ENCODE measurements at places on chromosomes 1 and 21.

DNA sequence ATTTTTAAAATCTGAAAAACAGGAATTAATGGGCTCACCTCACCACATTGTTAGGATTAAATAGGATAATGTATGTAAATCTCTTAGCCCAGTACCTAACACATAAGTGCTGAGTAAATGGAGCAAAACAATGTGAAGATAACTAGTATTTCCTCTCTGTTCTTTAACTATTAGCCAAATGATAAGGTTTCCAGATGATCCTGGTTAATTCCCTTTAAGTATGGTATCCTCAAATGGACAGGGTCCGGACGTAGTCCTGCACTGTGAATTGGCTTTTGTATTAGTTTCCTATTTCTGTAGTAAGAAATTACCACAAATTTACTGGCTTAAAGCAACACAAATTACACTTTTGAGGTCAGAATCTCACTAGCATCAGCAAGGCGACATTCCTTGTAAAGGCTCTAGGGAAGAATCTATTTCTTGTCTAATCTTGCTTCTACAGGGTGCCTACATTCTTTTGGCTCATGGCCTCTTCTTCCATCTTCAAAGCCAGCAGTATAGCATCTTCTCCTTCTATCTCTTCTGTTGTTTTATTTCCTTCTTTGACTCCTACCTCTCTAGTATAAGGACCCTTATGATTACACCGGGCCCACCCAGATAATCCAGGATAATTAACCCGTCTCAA lies 17.1 kb downstream of the SCAF4 start:
- no peak for DNase-seq

DNA sequence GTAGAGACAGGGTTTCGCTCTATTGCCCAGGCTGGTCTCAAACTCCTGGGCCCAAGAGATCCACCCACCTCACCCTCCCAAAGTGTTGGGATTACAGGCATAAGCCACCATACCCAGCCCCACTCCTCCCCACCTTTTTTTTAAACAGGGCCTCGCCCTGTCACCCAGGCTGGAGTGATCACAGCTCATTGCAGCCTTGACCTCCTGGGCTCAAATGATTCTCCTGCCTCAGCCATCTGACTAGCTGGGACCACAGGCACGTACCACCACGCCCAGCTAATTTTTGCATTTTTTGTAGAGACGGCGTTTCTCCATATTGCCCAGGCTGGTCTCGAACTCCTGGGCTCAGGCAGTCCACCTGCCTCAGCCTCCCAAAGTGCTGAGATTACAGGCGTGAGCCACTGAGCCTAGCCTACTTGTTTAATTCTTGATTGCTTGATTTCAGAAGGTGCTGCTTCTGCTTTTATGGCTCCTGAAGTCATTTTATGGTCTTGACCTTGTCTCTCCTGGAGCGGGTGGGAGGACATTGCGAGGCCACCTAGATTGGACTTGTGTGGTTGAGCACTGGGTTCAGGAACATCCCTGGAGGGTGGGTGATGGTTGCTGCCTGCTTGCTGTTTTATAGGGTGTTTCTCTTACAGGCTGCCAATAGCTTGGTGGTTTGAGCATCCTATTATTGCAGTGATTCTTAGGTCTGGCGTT lies 81.9 kb downstream of the GALNT2 start:
- no peak for DNase-seq

DNA sequence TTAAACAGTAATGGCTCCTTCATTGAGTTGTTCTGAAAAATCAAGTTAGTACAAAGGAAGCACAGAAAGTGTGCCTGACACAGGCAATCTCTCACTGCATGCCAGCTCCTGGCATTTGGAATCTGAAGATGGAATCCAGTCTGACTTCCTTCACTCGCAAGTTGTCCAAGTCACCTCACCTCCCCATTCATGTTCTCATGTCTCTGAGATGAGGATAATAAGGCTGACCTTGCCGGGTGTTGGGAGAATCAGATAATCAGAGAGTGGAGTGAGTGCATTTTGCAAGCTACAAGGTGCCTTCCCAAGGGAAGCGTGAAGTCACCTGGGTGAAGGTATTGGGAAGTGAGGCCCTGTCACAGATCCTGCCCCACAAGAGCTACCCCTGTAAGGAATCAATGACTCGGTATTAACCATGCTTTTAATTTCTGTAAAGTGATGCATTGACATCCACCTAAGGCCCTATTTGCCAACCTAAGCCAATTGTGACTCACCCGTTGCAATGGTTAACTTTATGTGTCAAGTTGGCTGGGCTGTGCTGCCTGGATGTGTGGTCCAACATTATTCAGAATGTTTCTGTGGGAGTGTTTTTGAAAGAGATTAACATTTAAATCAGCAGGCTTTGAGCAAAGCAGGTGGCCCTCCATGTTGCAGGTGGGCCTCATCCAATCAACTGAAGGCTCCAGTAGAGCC lies 62.5 kb upstream of the TARBP1 start:
- DNase-seq, result no peak

DNA sequence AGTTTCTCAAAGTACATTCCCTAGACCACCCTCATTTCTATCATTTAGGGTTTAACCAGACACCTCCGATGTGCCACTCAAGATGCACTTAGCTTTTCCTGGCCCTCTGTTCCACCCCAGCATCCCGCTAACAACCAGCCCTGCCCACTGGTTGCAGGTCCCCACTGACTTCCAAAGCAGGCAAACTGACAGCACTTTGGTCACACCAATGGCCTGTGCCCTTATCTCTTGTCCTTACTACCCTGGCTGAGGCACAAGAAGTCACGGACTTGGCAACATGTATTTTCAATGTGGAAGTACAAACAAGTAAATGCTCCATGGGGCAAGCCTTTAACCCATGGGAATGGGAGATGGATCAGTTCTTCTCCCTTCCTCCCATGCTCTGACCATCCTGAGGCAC lies 357.1 kb downstream of the OMA1 start:
- DNase-seq, result no peak

- no peak for DNase-seq
These were observed 6.6 kb downstream of the SNX27 start for GRCh38 chr1:151618470-151618869.

DNA sequence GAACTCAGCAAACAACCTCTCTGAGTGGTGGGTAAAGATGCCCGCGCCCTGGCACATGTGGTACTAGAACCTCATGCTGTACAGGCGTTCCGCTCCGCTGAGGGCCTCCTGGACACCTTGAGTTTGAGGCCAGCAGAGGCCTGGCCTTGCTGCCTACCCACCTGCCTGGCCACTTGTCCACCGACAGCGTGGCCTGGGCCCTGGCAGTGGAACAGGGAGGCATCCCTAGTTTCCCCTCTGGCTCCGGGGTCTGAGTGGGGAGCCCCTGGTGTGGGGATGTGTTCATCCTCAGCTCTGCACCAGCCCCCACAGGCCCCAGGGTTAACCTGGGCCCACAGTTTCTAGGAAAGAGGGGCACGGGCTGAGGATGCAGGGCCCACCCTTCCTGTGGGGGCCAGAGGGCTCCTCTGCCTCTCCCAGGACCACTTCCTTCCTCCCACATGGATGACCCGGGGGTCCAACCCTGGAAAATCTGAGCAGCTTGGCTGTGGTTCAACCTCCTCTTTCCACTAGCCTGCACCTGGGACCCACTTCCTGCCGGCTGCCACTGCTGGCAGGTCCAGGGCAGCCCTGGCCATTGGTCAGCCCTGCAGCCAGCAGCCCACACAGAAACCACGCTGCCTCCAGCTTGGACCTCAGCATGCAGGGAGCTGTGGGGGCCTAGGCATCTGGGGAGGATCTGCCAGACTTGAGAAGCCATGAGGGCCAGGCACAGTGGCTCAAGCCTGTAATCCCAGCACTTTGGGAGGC lies 53.3 kb upstream of the COL18A1 start:
- no peak for DNase-seq

DNA sequence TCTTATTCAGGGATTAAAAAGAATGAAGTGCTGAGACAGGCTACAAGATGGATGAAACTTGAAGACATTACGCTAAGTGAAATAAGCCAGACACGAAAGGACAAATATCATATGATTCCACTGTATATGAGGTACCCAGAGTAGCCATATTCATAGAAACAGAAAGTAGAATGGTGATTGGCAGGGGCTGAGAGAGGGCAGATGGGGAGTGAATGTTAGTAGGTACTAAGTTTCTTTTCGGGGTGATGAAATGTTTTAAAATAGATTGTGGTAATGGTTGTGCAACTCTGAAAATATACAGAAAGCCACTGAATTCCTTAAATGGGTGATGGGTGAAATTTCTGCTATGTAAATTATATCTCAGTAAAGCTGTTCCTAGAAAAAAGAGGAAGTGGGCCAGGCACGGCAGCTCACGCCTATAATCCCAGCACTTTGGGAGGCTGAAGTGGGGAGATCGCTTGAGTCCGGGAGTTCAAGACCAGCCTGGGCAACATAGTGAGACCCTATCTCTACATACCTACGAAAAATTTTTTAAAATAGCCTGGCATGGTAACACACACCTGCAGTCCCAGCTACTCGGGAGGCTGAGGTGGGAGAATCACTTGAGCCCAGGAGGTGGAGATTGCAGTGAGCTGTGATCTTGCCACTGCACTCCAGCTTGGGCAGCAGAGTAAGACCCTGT lies 15.9 kb downstream of the SLC27A3 start:
- no peak for DNase-seq
